Activated CD4-positive, CD25-positive, alpha-beta regulatory T cell (primary cell): ENCODE measurements at places on chromosomes 2 and 18.

- DNase-seq, result no peak
Measured at GRCh38 chr2:258933-259332, 4.9 kb downstream of the SH3YL1 start.

- no peak for DNase-seq
Measured at GRCh38 chr2:16140771-16141640, 200.7 kb downstream of the MYCN start.

GRCh38 chr18:12246849-12247808 is 7.0 kb upstream of the CIDEA start:
- no peak for DNase-seq

- DNase-seq, result no peak
Measured at GRCh38 chr2:192634557-192634956, 439.8 kb upstream of the TMEFF2 start.

DNA sequence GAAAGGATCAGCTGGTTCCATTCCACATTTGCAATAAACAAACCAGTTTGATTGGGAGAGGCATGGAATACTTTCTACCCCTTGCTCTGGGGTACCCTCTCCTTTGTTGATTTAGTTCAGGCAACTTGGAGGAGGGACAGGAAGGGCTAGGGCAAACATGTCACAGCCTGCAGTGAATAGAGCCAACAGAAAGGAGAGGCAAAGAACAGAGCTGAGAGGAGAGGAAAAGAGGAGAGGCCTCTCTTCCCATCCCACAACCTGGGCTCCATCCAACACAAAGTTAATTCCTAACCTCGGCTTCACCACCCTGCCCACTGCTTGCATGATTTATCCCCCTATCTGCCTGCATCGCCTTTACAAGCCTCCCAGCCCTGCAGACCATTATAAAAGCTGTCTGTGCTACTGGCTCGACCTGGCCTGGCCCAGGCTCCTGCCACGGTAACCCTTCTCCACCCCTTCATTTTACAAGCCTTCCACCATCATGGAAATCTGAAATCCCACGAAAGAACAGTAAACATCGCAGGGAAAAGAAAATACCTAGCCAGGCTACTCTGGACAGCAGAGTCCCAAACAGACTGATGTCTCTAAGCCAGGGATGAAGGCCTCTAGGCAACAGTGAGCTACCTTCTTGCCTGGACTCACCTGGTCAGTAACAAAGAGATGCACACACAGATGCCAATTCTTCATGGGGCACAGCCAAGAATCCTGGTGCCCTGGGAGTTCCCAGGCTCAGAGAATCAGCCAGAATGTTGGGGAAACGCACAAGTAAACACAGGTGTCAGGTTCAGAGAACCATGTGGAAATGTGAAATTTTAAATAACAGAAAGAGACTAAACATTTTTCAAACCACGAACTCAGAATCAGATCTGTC is 43.6 kb downstream of the NHEJ1 start:
- DNase-seq, result no peak

DNA sequence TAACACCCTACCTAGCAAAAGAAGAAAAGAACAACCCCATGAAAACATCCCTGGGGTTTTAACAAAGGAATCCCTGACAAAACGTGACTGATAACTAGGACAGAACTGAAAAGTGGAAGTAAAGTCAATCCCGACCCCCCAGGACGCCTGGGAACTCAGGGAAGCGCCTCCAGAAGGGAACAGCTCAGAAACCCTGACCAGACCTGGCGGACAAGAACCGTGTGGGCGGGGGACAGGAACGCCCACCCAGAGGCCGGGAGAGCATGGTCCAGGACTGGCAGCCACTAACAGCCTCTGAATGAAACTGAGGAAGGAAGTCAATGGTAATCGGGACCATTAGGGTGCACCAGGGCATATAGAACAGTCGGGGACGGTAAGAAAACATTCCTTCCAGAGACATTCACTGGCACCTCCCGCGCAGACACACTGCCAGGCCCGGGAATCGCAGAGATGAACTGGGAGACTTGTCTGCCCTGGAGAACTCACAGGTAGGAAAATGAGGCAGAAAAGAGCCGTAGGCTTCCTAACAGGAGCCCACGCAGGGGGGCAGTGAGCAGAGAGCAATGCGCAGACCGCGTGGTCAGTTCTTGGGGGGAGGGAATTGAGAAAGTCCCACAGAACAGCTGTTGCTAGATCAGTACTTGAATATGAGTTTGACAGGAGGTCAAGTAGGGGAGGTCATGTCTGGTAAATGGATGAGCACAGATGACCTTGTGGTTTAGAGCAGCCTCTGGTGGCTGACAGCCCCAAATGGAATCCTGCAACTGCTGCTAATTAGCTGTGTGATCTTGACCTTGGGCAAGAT is 1.3 kb upstream of the TBC1D8 start:
- no peak for DNase-seq

DNA sequence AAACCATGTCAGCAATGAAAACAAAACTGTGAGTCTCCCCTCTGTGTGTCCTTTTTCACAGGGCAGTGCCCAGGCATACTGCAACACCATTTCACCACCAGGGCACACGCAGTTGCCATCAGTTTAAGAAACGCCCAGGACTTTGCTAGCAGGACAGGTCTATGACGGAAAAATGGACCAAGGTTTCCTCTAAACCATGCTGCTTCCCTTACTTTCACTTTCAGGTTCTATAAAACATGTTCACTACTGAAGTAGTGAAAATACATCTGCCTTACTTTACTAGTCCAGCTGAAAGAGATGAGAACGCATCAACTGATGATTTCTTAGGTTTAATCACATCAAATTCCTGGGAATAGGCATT is 110.5 kb downstream of the TCF4 start:
- DNase-seq, result no peak

- no peak for DNase-seq
Measured at GRCh38 chr2:148259674-148260073, 238.8 kb downstream of the MBD5 start.

- no peak for DNase-seq
Measured at GRCh38 chr2:121086450-121086849, 198.6 kb downstream of the TFCP2L1 start.

DNA sequence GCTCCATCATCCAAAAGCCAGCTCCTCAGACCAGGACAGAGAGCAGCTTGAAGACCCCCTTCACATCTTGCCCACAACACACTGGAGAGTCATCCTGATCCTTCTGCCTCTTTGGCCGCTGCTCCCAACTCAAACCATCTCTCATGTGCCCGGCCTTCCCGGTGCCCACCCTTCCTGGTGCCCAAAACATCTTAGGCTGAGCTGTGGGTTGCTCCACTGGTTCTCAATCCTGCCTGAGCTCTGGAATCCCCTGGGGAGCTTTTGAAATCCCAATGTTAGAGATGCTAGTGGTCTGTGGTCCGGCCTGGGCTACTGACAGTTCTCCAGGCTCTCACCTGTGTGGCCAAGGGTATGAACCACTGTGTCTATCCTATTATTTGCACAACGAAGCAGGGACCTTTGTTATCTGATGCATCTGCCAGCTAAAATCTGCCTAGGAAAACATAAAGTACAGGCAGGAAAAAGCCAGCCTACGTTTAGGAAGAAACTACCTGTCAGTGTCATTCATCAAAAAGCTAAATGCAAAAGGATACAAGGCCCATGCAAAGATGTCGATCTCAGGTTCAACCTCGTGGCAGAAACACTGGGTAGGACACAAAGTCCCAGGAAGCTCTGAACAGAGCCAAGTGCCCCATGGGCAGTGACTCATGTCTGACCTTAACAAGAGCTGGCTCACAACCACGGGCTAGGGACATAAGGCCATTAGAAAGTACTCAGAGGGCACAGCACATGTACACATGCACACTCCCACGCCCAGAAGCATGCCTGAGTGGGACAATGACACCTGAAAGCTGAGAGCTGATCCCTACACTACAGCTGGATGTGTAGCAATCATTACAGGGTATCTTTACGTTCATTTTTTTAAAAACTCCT is 30.8 kb downstream of the TBC1D8 start:
- no peak for DNase-seq

DNA sequence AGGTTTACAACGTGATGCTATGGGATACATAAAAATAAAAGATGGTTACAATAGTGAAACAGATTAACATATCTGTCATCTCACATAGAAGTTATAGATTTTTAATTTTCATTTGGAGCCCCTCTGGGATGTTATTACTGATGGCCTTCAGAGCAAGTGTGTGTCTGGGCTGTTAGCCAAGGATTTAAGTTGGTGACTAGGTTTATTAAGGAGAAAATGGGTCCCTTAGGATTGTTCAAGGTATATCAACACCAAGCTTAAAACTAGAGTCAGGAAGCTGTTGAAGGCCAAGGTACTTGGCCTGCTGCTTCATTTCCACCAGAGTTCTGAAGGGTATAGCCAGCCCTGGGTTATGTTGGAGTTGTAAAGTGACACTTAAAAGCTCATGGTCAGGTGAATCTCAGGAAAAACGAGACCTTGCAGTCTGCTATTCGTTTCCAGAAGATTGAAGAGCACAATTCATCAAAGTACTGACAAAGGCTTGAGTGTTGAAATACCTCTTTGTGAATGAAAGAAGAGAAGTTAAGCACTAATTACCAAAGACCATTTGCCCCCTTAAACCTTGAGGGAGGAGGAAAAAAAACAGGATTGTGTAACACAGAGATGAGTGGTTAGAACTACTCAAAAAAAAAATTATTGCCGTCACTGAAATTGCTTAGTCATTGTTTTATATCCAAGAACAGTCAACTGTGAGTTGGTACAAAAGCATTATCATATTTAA is 48.4 kb downstream of the MAP2 start:
- DNase-seq, result no peak

DNA sequence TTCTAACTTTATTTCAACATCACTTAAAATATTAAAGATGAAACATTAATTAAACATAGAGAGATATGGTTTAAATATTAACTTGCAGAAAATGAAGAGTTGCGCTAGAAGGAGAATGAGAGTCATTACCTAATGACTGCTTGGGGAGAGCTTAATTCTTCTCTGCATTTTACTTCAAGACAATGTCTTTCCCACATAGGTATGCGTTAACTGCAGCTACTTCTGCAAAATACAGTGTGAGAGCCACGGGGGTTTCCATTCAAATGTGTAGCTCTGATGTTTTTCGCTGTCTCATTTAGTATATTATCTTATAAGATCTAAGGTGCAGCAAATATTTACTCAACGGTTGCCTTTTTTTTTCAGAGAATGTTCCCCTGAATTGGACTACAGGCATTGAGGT is 126.7 kb downstream of the TMX3 start:
- DNase-seq, result no peak

GRCh38 chr18:34647251-34647650 is 62.8 kb upstream of the DTNA start:
- DNase-seq, result no peak
